ENCODE measurements at places on chromosomes 6 and 20.

GRCh38 chr20:8678098-8678776 is 390.6 kb upstream of the PLCB4 start:
- no peak for DNase-seq

DNA sequence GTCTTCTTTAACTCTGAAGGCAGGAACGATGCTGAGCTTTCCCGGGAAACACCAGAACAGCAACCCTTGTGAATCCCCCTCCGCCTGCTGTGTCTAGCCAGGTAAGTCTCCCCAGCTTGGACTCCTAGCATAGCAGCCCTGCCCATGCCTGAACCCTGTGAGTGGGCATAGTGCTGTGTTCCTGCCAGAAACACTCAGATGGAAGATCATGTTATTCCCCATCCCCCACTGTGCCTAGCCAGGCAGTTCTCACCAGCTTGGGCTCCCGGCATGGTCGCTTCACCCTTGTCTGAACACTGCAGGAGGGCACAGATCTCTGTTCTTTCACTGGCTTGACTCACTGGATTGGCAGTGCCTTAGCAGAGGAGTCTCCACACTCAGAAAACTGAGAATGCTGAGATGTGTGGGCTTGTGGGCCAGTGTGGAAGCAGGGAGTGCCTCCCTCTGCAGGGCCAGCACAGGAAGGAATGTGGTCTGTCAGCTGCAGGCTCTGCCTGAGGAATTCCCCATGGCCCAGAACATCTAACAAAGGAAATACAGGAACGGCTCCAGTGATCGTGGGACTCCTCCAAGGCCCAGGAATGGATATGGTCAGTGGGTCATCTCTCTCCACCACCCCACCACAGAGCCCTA is 440.1 kb upstream of the ADGRB3 start:
- no peak for DNase-seq

DNA sequence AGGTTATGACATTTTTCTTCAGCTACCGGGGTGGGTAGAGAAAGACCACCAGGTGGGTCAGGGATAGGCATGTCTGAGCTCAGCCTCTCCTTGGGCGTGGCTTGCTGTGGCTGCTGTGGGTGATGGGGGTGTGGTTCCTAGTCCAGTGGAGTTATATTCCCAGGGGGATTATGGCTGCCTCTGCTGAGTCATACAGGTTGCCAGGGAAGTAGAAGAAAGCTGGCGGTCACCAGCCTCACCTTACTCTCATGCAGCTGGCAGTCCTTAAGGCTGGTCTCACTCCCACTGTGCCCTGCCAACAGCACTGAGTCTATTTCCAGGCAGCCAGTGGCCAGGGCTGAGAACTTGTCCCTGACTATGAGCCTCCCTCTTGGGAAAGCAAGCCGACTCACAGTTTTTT is 130.0 kb downstream of the SCP2D1 start:
- no peak for DNase-seq

- no peak for DNase-seq
Measured at GRCh38 chr20:37917461-37917860, 14.5 kb downstream of the VSTM2L start.

DNA sequence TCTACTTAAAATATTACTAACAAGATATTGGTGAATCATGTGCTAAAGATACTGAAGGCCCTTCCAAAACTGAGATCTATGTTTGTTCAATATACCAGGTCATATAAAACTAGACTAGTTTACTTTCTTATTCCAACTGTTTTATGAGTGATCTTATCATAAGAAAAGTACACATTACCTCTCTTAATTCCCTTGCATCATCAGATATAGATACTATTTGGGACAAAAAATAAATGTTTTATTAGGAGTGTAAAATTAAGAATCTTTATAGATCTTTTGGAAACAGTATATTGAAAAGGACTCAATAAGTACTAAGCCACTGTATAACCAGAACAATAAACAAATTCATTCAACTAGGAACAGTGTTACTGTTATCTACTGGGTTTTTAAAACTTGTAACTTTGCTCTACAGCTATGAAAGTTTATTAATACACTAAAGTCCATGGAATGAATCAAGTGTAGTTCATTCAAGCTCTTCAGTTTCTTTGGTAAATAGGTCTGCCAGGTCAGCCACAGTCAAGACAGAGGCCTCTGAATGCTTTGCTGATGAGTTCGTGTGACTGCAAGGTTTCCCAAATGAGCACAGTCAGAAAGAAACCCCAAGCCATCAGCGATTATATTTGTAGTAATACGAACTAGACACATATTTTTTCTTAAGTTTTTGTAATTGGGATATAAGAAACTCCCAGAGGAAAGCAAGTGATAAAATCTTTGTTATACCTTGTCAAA is 71.8 kb upstream of the FBXO30 start:
- DNase-seq = no peak
